ENCODE measurements at places on chromosomes 6 and 20.

- no peak for DNase-seq
These were observed 27.1 kb downstream of the NCOA5 start for GRCh38 chr20:46062621-46063020.

- no peak for DNase-seq
These were observed 3.3 kb downstream of the PLCB4 start for GRCh38 chr20:9071976-9072726.

GRCh38 chr6:122026582-122027369, 372.7 kb upstream of the HSF2 start:
- DNase-seq, result no peak

- DNase-seq, result no peak
These were observed 125.7 kb downstream of the ANKS1A start for GRCh38 chr6:35014786-35015185.

- no peak for DNase-seq
These were observed 10.4 kb upstream of the SNX9 start for GRCh38 chr6:157812425-157813171.

DNA sequence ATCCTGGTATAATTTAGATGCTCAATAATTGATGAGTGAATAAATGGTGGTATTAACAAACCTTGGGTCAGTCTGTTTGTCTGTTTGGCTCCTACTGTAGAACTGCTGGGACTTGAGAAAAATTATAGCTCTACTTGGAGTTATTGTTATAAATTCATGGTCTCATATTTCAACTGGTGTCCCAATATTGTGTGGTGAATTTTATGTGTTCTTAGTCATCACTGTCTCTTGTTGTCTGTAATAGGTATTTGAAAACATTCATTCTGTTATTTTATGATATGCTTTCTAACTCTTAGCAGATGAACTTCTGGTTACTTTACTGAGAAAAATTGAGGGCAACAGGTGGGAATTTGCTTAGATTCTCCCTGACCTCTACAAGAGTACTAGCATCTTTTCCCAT, 221.4 kb downstream of the CDKAL1 start:
- no peak for DNase-seq

- DNase-seq, result no peak
These were observed 22.2 kb upstream of the MRPS10 start for GRCh38 chr6:42239736-42240375.

DNA sequence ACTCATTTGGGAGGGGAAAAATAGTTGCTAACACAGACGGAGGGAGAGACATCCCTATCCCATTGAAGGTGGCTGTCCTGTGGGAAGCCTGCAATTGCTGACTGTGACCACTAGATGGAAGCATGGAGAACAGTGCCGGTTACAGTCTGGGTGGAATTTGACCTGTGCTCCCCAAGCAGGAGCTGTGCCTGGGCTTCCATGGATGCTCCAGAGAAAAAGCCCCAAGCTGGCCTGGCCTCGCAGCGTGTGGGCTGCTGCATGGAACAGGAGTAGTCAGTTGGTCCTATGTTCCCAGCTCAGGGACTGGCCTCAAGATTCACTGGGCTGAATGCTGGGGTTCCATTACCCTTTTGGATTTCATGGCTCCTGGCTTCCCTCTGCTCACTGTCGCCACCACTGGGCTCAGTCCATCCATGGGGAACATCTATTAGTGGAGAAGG, 116.3 kb upstream of the CHD6 start:
- DNase-seq, result no peak

GRCh38 chr6:136092897-136093296, 157.2 kb downstream of the MTFR2 start:
- DNase-seq, result no peak

GRCh38 chr6:13398069-13398381, 69.7 kb upstream of the TBC1D7 start:
- no peak for DNase-seq

DNA sequence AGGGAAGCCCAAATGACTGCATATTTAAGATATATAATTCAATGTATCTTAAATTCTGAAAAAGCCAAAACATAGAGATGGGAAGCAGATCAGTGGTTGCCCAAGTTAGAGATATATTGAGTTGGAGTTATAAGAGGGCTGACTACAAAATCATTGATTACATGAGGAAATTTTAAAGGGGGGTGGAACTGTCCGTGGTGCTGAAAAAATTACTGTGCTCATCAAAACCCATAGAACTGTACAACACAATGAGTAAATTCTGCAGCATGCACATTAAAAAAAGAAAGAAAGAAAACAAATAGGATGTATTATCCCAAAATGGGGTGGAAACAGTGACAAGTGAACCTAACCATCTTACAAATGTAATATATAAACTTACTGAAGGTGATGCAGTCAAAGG, 100.9 kb downstream of the FUT9 start:
- no peak for DNase-seq

DNA sequence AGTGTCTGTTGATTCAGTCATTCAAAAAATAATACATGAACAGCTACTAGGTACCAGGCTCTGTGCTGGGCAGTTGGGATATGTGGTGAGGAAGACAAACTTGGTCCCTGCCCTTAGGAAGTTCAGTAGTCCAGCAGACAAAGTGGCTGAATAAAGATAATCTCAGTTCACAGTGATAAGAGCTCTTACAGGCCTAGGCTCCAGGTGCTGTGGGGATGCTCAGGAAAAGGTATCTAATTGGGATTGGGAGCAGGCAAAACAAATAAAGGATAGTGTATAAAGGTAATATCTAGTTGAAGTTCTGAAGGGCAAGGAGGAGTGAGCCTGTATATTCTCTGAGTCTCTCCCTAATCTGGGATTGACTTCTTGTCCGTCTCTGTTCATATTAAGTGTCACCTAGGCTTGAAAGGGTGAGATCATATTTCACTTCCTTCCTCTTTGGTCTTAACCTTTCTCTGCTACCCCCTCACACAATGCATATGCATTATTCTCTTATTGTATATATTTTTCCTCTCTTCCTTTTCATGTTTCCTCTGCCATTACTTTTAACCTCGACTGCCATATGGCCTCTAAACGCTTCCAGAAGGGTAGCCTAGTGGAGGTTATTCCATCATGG, 13.5 kb downstream of the PTPN1 start:
- no peak for DNase-seq

- no peak for DNase-seq
These were observed 268.8 kb downstream of the GRIK2 start for GRCh38 chr6:101662111-101662897.

- no peak for DNase-seq
These were observed 3.0 kb upstream of the DLGAP4 start for GRCh38 chr20:36303020-36303595.

GRCh38 chr20:62164879-62165761, 17.7 kb upstream of the MTG2 start:
- DNase-seq, result no peak

- no peak for DNase-seq
These were observed 50.4 kb downstream of the HMGCLL1 start for GRCh38 chr6:55528624-55529023.

DNA sequence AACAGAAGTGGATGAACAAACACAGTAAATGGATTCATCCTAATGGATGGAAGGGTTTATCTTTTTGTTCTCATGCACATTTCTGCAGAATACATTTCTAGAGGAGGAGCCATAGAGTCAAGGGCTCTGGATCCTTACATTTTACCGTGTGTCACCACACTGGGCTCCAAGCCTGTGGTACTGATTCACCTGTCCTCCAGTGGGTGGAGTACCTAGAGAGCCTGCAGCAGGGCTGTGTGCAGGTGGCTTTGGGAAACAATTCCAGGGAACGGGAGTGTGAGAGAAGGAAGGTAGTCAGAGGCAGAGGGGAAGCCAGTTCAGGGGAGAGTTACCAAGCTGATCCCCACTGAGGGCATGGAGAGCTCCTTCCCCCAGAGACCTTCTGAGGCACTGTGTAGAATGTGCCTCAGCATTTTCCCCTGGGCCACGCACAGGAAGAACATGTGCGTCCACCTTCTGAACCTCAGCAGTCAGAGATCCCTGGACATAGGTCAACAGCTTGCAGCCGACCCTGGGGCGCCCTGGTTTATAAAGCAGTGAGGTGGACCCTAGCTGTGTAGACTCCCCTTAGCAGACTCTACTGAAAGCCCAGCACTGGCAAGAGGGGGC, 85.3 kb upstream of the SLC22A23 start:
- DNase-seq, result no peak

GRCh38 chr20:24699321-24700165, 230.1 kb downstream of the SYNDIG1 start:
- DNase-seq, result no peak

DNA sequence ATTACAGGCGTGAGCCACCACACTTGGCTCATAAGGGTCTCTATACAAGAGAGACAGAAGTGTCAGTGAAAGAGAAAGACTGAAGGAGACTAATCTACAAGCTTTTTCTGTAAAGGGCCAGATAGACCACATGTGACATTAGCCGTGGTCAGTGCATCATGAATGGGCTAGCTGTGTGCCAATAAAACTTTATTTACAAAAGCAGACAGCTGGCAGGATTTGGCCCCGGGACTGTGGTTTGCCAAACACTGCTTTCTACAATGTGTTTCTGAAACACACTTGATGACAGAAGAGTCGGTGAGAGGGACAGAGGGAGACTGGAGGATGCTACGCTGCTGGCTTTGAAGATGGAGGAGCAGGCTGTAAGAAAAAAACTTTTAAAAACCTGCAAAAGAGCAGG, 285.4 kb downstream of the TFAP2C start:
- DNase-seq, result no peak

DNA sequence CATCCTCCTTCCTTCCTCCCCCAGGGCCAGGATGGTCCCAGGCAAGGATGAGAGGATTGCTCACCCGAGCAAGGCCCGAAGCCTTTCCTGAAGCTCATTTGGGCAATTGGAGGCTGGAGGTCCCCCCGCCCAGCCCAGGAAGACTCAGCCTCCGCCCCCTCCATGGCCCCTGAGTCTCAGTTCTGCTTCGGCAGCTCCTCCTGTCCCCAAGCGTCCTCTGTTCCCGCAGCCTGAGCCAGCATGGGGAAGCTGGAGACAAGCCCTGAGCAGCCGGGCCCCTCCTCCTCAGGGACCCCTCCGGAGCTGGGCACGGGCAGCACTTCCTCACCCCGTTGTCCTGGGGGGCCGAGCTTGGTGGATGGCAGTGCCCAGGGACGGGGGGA, 26.0 kb downstream of the SLC17A9 start:
- DNase-seq, result no peak

DNA sequence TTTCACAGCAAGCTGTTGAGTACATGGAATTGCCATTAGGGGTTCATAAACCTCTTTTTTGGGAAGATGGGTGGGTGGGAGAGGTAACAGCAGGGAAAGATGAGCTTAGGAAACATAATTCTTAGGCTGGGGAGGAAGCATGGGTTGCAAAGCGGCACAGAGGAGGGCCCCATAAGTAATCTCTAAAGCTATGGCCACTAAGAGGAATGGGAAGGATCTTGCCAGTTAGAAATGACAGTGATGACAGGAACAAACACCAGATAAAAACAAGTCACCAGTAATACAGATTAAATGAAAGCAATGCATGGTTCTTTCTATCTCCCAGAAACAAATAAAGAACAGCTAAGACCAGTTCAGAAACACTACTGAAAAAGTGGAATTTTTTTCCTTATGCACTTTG, 31.0 kb upstream of the PRELID3B start:
- no peak for DNase-seq

DNA sequence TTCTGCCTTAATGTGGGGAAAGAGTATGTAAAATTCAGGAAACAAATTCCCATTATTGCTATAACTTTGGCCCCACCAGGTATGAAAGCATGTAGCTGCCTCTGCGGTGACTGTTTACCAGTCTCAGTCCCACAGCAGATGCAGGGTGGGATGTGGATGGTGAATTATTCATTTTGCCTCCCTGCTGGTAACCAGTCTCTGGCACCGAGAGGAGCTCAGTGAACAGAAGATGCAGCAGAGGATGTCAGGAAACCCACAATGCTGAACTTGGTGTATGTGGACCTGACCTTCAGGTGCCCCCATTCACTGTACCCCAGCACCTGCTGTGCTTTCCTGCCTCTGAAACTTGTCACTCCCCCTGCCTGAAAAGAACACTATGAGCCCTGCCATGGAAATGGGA, 8.8 kb upstream of the METTL24 start:
- DNase-seq, result no peak

DNA sequence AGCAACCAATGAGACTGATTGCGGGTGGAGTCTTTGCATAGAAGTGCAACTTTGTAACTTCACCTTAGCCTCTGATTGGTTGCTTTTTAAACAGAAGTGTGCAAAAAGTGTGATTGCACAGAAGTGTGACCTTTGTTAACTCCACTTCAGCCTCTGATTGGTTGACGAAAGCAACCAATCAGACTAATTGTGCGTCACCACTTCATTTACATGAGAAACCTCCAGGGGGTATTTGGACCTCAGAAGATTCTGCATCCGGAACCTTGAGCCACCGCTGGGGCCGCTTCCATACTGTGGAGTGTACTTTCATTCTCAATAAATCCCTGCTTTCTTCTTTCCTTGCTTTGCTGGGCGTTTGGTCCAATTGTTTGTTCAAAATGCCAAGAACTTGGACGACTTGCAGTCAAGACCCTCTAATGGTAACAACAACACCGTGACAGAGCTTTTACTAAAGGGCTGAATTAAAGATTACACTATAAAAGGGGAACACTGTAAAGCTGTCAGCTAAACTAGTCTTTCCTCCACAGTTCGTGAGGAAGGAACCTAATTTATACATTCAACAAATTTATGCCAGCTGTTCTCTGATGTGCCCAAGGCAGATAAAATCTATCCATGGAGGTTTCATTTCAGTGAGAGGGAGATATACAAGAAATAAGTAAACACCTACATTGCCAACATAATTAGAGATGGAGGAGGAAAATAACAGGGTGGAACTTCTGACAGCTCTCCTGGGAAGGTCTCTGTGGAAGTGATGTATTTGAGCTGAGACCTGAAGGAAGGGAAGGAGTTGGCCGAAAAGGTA, 1.4 kb upstream of the HECA start:
- no peak for DNase-seq

DNA sequence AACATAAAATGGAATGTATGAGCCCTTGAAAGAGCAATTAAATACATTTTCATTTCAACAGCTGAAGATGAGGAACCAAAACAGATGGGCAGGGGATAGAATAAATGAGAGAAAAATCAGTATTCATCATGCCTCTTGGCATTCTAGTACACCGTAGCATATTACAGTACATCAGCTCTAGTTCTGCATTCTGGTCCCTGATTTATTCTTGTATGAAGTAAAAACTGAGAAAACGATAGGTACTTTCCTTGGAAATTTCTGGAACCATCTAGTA, 349.4 kb downstream of the ARHGAP18 start:
- DNase-seq, result no peak

DNA sequence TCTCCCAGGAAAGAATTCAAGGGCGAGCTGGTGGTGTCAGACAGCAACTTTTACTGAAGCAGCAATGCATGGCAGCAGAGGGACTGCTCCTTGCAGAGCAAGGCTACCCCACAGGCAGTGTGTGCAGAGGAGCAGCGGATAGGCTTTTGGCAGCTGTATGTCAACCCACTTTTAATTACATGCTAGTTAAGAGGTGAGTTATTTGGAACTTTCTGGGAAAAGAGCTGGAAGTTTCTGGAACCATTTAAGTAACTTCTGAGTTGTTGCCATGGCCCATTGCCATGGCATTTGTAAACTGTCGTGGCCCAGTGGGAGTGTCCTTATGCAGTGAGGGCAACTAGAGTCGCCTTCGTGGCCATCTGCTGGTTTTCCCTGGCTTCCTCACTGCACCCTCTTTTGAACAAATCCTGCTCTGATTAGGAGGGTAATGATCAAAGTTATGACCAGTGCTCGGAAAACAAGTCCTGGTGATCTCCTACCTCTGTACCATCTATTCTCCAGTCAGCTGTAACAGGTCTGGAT, 34.0 kb downstream of the BPIFB4 start:
- DNase-seq, result no peak

GRCh38 chr6:15248451-15249370, 2.8 kb downstream of the JARID2 start:
- DNase-seq, result peak; percentile 84

GRCh38 chr20:19886661-19887288, 128.7 kb downstream of the RIN2 start:
- DNase-seq, result no peak

GRCh38 chr20:50191544-50192363, 1.1 kb downstream of the CEBPB start:
- no peak for DNase-seq

Data from AG09319 (cell line).